ENCODE measurements at places on chromosomes 1 and 21. TPM values are rescaled to one million over a fixed set of nuclear protein-coding genes. Genes with fewer than 3 reads are reported as not detected.

UBAP2L gene
- total RNA-seq = 203 TPM

RPTN gene
- total RNA-seq = 0.09 TPM

DNA sequence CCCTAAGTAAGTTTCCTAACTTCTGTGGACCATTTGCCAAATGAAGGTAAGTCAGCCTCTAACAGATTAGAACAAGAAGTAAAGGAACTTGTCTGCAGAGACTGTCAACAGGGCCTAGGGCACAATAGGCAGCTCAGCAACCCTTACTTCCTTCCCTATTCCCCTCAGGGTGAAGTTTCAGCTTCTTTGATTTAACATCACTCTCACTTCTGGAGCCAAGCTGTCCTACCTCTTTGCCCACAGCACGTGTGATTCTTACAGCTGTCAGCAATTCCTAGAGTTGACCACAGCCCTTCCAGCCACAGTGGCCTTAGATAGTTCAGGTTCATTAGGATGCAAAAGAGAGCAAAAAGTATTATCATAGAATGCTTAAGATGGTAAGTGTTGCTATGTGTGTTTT is 7.6 kb upstream of the EIF4G3 start:
- H3K27me3 ChIP-seq = peaks cover under 1% of the 10 kb centered on the region
- no peak overlapping the region for H3K4me3 ChIP-seq
- no peaks in the 10 kb centered on the region for H3K36me3 ChIP-seq
- H3K4me1 ChIP-seq = no peaks in the 10 kb centered on the region

DNA sequence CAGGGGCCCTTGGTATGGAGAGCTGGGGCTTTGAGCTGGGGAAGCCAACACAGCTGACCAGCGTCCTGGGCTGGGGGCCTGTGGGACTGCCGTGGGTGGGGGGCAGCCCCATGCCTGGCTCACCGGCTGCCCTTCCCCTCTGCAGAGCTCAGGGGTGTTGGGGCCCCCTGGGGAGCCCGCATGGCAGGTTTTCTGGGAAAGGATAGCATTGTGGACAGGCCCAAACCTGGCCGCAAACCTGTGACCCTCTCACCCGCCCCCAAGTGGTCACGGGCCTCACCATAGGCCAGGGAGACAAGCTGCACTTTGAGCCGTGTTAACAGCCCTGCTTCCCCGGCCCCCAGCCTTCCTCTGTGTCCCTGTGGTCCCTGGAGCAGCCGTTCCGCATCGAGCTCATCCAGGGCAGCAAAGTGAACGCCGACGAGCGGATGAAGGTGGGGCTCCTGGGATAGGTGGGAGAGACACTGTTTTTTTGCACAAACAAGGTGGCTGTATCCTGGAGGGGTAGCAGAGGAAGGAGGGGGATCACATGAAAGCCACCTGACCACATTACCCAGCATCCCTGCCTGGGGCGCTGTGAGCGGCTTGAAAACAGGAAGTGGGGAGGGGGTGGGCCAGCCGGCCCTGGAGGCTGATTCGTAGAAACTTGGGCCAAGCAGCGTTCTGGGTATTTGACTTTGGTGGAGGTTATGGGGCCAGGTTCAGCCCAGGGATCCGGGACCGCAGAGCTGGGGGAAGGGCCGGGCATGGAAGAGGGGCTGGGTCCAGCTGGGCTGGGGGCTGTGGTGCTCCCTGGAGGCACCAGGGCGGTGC is 65.9 kb downstream of the PIK3CD start:
- no peak overlapping the region for H3K4me3 ChIP-seq
- H3K36me3 ChIP-seq = peaks cover 2% of the 10 kb centered on the region
- H3K4me1 ChIP-seq = peaks cover 11% of the 10 kb centered on the region
- no peaks in the 10 kb centered on the region for H3K27me3 ChIP-seq

SERPINC1 gene
- total RNA-seq = not detected

DNA sequence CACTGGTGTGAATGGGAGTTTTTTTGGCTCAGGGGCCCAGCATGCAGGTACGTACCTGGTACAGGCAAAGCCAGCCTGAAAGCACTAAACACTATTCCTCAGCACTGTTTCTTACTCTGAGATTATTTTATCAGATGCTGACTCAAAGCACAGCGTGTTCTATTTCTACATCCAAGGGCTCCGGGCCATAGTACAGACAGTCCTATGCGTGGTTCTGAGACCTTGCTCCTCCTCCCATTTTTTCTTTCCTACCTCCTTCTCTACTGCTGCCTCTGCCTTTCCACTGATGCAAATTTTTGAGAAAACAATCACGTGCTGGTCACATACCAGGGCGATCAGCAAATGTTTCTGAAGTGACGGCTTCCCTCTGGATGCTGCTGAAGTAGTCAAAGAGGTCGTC is 36.3 kb downstream of the PDPN start:
- no peak overlapping the region for H3K4me3 ChIP-seq
- H3K27ac ChIP-seq = no peak overlapping the region
- no peak for DNase-seq
- H3K27me3 ChIP-seq = no peaks in the 10 kb centered on the region
- H3K4me1 ChIP-seq = no peaks in the 10 kb centered on the region

- no peak for DNase-seq
- peaks cover 5% of the 10 kb centered on the region for H3K27me3 ChIP-seq
- H3K4me3 ChIP-seq = no peak overlapping the region
- no peaks in the 10 kb centered on the region for H3K4me1 ChIP-seq
- H3K36me3 ChIP-seq = no peaks in the 10 kb centered on the region
- H3K27ac ChIP-seq = no peak overlapping the region
Observed at GRCh38 chr1:111283838-111284237, 6.8 kb upstream of the CHIA start.

GRCh38 chr1:117067533-117068370 is 7.6 kb downstream of the TTF2 start:
- no peaks in the 10 kb centered on the region for H3K36me3 ChIP-seq
- H3K4me1 ChIP-seq = peaks cover 9% of the 10 kb centered on the region
- H3K27me3 ChIP-seq = no peaks in the 10 kb centered on the region
- H3K4me3 ChIP-seq = no peak overlapping the region
- peak; percentile 33 for DNase-seq
